Small intestine (tissue), 16 donors: ENCODE measurements at places on chromosomes 3 and 15.
A peak's percentile ranks its signal among the peaks of the same experiment; 100 is the strongest.

GRCh38 chr3:150783920-150784746 is 21.2 kb upstream of the SIAH2 start:
- no peak for DNase-seq

GRCh38 chr15:100893964-100894295 is 14.3 kb downstream of the ALDH1A3 start:
- DNase-seq, result no peak

GRCh38 chr15:66850078-66850991 is 148.3 kb downstream of the SMAD6 start:
- DNase-seq, result peak; percentile 15

DNA sequence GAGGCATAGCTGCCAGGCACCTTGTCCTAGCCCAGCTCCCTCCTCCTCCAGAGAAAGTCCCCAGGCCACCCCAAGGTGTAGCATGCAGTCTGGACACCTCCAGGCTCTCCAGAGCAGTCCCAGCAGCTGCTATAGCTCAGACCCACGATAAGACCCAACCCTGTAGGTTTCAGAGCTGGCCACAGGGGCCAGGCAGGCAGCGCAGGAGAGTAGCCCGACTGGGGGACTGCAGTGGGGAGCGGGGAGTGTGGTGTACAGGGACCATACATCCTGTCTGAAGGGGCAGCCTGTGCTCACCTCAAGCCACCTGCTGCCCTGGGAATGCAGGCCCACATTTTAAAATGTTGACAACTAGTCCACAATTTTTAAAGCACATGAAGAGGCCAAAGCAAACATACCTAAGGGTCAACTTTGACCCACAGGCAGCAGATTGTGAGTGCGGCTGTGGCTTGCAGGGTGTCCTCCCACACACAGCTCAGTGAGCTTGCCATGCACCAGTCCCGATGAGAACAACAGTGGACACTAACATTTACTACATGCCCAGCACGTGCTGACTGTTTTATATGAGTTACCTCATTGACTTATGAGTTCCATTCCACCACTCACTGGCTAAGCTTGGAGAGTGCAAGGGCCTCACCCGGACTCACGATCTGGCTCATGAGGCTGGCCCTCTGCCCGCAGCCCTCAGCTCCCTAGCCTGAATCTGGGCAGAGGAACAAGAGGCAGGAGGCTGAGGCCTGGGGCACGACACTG is 81.4 kb downstream of the DNAJB8 start:
- peak; percentile 35 for DNase-seq

DNA sequence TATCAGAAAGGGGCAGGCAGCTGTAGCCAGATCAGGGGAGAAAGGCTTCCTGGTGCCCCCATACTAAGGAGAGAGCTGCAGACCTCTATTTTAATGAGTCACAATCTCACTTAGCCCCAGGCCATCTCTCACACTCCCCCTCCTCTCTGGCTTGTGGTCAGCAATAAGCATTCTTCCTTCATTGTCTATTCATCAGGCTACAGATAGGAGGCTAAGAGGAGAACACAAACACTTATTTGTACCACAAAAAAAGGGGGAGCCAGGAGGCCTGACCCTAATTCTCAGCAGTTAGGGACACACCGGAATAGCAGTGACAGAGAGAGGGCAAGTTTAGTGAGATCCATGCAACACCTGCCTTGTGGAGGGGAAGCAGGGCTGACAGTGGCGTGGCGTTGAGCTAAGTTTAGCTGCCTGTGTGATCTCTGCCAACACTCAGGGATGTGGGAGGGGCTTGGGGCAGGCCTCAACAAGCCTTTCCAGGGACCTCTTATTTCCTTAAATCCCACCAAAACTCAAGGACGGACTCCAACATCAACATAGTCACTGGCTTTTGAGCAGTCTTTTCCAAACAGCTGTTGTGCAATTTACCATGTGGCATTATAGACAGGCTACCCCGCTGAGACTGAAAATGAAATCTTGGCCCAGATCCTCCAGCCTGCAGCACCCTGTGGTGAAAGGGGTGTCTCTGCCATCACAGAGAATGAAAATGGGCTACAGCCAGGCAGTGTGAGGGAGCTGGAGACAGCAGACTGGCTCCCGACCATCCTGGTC is 191.9 kb upstream of the TSC22D2 start:
- no peak for DNase-seq

DNA sequence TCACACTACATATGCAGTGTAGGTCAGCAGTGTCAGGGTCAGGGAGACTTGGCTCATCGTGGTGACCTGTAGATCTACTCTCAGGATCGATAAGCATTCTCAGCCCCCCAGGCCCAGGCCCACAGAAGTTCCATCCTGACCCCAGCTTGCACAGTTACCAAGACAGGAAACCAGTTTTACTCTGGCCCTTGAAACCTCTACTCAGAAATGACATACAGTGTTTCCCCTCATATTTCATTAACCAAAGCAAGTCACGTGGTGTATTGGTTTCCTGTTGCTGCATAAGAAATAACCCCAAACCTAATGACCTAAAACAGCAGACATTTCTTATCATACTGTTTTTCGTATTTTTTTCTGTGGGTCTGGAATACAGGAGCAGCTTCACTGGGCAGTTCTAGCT is 242.2 kb downstream of the SLCO3A1 start:
- no peak for DNase-seq

GRCh38 chr15:63599401-63600000 is 2.3 kb downstream of the FBXL22 start:
- peak; percentile 66 for DNase-seq

DNA sequence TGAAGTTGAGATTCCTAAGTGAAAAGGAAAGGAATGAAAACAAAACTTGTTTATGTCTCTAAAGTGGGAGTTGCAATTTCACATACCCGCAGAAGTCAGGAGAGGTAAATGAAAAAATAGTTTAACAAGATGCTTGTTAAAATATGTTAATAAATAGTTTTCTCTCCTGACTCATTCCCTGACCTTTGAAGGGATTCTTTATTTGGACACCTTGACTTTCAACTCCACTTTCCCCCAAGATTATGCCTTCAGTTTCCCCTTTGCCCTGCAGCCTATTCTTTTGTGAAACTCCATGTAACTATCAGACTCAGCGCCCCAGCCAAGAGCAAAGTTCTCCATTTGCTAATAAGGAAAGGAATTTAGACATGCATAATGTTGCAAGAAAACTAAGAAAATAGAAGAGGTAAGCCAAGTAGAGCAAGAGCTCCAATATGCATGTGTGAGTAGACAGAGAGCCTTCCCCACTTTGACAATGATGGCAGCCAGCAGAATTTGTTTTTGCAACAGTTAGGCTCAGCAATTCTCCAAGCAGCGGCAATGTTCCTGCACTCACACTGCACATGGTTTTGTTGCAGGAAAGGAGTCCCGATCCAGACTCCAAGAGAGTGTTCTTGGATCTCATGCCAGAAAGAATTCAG is 61.2 kb downstream of the CD200 start:
- peak; percentile 65 for DNase-seq

- no peak for DNase-seq
These were observed 224.4 kb downstream of the PLCH1 start for GRCh38 chr3:155520463-155520862.

GRCh38 chr3:134267996-134268395 is 17.3 kb upstream of the RYK start:
- DNase-seq, result no peak

DNA sequence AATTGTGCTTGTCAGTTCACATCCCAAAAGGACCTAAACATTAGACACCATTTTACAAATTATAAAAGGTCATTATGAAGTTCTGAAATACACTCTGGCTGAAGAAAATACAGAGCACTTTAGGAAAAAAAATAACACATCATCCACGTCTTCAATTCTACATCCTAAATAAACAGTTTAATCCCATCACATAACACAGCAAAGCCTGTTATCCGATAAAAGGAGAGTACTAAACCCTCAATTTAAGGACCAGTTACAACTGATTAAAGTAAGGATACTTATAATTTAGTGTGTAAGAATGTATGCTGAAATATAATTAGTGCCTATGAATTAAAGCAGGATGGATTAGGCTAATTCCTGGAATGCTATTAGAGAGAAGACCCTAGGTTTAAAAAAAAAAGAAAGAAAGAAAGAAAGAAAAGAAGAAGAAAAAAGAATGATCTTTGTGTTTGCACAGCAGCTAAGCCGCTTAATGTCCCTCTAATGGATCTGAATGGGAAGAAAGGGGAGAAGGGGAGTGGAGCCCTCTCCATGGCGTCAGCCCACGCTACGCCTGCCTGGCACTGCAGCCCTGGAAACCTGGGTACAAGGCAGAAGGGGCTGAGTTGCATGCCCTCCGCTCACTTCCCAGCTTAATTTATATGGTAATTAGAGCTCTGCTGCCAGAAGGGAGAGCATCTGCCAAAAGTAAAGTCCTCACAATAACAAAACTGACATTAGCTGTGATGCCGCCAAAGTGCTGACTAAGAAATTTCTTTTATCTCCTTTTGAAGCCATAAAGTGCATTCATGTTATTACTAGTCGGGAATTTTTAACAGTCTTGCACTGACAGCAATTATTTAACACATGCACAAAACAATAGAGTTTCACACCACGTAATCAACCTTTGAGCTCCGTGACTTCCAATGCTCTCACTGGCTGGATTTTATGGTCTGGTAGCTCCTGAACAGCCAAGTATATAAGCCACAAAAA is 90.0 kb downstream of the FSIP1 start:
- peak; percentile 82 for DNase-seq

DNA sequence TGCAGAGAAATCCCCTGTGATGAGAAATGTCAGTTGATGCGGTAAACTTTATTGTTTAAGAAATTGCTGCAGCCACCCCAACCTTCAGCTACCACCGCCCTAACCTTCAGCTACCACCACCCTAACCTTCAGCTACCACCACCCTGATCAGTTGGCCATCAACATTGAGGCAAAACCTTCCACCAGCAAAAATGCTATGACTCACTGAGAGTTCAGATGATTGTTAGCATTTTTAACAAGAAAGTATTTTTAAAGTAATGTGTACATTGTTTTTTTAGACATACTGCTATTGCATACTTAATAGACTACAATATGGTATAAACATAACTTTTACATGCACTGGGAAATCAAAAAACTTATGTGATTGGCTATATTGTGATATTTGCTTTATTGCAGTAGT is 30.0 kb downstream of the U2SURP start:
- DNase-seq, result no peak

DNA sequence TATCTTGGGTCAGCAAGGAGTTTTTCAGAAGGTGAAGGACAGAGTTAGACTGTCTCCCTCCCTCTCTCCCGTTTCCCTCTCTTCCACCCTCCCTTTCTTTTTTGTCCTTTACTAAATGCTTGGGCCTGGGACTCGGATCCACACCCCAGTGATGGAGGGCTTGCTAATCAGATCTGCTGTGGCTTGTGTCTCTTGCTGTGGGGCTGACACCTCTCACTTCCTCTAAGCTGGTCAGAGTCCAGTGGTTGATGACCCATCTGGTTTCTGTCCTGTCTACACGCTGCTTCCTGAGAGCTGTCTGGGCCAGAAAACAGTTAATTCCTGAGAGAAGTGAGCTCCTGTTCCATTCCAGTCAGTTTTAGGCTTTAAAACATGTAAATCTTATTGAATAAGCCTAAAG is 849 bp downstream of the TRAK1 start:
- DNase-seq, result no peak

DNA sequence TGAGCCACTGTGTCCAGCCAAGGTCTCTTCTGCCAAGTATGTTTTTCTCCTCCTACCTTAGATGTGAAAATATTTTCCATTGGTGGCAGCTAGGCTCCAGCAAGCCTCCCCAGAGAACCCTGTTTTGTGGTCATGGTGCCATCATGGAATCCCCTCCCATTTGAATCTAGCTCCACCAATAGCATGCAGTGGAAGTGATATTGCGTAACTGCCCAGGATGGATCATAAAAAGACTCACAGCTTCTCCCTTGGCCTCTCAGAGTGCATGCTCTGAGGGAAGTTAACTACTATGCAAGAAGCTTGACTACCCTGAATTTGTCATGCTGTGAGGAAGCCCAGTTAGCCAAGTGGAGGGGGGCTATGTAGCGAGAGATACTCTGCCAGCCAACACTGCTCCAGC is 27.5 kb downstream of the CRYGS start:
- DNase-seq, result no peak

DNA sequence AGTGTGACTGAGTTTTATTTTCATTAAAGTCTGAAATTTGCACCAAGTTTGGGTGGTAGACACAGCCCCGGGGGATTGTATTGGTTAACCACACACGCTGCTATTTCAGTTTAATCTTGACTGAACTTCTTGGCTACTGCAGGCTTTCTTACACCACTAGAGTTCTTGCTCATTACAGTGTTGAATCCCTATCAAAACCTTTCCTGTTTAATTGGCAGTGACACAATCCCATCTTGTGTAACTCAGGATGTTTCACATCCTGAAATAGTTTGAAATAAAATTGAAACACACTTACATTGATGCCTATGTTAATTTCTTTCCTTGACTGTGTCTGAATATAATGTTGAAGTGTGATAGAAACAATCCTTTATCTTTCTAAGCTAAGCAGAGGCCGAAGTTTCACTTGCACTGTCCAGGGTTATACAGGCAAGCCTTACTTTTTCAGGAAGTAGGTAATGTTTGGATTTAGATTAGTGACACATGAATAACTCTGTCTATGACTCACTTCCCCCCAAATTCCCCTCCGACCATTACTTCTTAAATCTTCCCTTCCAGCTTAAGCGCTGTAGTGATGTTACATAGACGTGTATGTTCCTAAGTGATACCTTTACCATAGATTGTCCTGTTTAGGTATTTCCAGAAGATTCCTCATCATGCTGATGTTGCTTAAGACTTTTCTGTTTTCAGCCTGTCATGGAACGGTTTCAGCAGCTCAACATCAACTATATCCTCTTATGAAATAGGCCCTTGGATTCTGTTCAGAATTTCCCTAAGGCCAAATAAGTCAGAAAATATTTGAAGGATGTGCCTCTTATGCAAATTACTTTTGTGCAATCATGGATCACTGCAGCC is 16.8 kb downstream of the ATG7 start:
- DNase-seq, result no peak

- DNase-seq, result no peak
These were observed 39.3 kb upstream of the INSYN1 start for GRCh38 chr15:73792415-73792814.

GRCh38 chr15:81811736-81812135 is 234.1 kb downstream of the MEX3B start:
- no peak for DNase-seq

- no peak for DNase-seq
These were observed 861.6 kb upstream of the DPPA4 start for GRCh38 chr3:110198717-110199587.

GRCh38 chr3:105686278-105686897 is 182.4 kb downstream of the CBLB start:
- DNase-seq, result no peak

DNA sequence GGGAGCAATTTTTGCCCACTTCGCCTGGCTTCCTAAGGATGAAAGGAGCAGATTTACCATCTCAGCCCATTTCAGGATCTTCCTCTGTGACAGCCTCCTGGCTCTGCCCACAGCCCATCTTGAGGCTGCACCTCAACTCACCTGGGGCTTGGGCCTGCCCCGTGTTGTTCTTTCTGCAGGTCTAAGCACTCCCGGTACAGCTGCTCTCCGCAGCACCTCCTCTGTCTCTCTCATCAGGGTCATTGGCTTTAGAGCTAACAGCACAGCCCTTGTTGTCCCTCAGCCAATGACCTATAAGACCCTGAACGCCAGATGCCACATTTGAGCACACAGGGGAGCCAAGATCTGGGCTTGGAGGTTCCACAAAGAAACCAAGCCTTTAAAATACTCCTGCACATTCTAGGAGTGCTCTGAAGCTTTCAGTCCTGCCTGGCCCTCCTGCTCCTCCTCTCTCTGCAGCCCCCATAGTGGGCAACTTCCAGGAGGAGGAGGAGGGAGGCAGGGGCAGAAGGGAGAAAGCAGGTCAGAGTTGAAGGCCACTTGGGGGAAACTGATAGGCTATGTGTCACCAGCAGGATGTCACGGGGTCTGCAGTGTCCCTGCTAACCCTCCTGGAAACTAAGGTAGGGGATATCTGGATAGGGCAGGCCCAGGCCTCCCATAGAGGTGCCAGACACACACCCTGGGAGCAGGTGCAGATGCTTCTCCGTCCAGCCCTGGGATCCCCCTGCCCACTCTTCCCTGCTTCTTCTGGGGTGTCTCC is 115.6 kb downstream of the ETFA start:
- DNase-seq, result no peak
